Stimulated activated CD8-positive, alpha-beta memory T cell treated with anti-CD3 and anti-CD28 coated beads, Interleukin-7, amount 100 ng/mL, for 4 hours (primary cell): ENCODE measurements at places on chromosomes 3 and 15.
A peak's percentile ranks its signal among the peaks of the same experiment; 100 is the strongest.

- no peak for DNase-seq
Measured at GRCh38 chr15:52649686-52650085, 29.5 kb downstream of the ATOSA start.

- DNase-seq, result no peak
Measured at GRCh38 chr3:64856106-64856505, 168.3 kb upstream of the ADAMTS9 start.

DNA sequence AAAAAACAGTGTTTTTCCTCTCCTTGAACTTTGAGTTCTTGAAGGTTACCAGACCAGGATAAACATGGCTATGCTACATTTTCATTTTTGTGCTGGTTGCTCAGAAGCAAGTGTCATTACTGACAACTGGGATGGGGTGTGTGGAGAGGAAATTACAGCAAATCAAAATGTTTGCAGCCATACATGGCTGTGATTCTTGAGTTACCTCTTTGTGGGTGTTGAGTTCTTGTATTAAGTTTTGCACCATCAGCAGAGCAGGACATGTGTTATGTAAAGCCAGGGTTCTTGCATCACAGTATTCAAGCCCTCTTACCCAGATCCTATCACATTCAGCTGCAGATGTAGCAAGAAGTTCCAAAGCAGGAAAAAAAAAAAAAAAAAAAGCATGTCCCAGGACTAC, 53.9 kb upstream of the ATOSA start:
- no peak for DNase-seq

- no peak for DNase-seq
Measured at GRCh38 chr3:31302343-31302742, 230.4 kb upstream of the STT3B start.

- DNase-seq, result no peak
Measured at GRCh38 chr3:57949785-57950615, 58.2 kb upstream of the FLNB start.

GRCh38 chr3:77342027-77342426, 302.1 kb downstream of the ROBO2 start:
- DNase-seq, result no peak

- DNase-seq, result peak; percentile 7
Measured at GRCh38 chr15:68352401-68353062, 75.0 kb downstream of the FEM1B start.

GRCh38 chr3:46462111-46462510, 2.6 kb downstream of the LTF start:
- DNase-seq, result no peak

GRCh38 chr15:54312528-54312927, 334.3 kb downstream of the UNC13C start:
- no peak for DNase-seq

GRCh38 chr15:40091861-40092255, 16.8 kb downstream of the BMF start:
- DNase-seq, result no peak
